PC-3 (cell line): ENCODE measurements at places on chromosomes 11 and 22. TPM values are rescaled to one million over a fixed set of nuclear protein-coding genes. Genes with fewer than 3 reads are reported as not detected.

OR2D2 gene
- 0.11 TPM in 1 of 2 replicates, not detected in the other for total RNA-seq

OR51B2 gene
- total RNA-seq, result 0.11 TPM in 1 of 2 replicates, not detected in the other

PDE2A gene
- total RNA-seq, result 2.6 and 2.7 TPM in 2 replicates

KLHL35 gene
- total RNA-seq, result 6.6 and 8.4 TPM in 2 replicates

RIMBP3B gene
- total RNA-seq, result 0.06 TPM in 1 of 2 replicates, not detected in the other

EWSR1 gene
- total RNA-seq, result 288 and 321 TPM in 2 replicates

HIC2 gene
- 3.5 and 4.8 TPM in 2 replicates for total RNA-seq

FBLN1 gene
- 13.4 and 17.4 TPM in 2 replicates for total RNA-seq

FGF19 gene
- not detected in 2 replicates for total RNA-seq

C11orf86 gene
- not detected in 2 replicates for total RNA-seq

MYBPC3 gene
- total RNA-seq, result not detected in 2 replicates

NAALADL1 gene
- total RNA-seq, result 0.47 TPM in 1 of 2 replicates, not detected in the other

TEX54 gene
- not detected in 2 replicates for total RNA-seq

TBX1 gene
- 15.9 and 18.6 TPM in 2 replicates for total RNA-seq

MAJIN gene
- not detected in 2 replicates for total RNA-seq

C22orf42 gene
- total RNA-seq, result not detected in 2 replicates

PRCP gene
- total RNA-seq, result 36.6 and 51.5 TPM in 2 replicates

TSSK2 gene
- total RNA-seq, result 0.17 TPM in 1 of 2 replicates, not detected in the other

MMP27 gene
- not detected in 2 replicates for total RNA-seq

HSPB2 gene
- total RNA-seq, result not detected in 2 replicates

TMEM225 gene
- total RNA-seq, result not detected in 2 replicates

NEFH gene
- 0.29 TPM in 1 of 2 replicates, not detected in the other for total RNA-seq

GP1BB gene
- 0.80 and 5.9 TPM in 2 replicates for total RNA-seq

FOLR2 gene
- not detected in 2 replicates for total RNA-seq

ADAMTS8 gene
- total RNA-seq, result 0.12 TPM in 1 of 2 replicates, not detected in the other

IL18 gene
- total RNA-seq, result 53.6 and 61.6 TPM in 2 replicates

JAML gene
- not detected in 2 replicates for total RNA-seq

SLC37A2 gene
- total RNA-seq, result 9.0 and 10.2 TPM in 2 replicates

OR2AG2 gene
- 0.15 TPM in 1 of 2 replicates, not detected in the other for total RNA-seq

UPB1 gene
- 0.29 TPM in 1 of 2 replicates, not detected in the other for total RNA-seq

GLB1L2 gene
- total RNA-seq, result 0.62 and 1.1 TPM in 2 replicates

NXPE4 gene
- total RNA-seq, result not detected in 2 replicates

ANKRD42 gene
- total RNA-seq, result 6.6 and 11.2 TPM in 2 replicates

NXPE2 gene
- not detected in 2 replicates for total RNA-seq

RAB38 gene
- not detected in 2 replicates for total RNA-seq

MMP13 gene
- total RNA-seq, result 2.4 and 2.6 TPM in 2 replicates

ZC3H12C gene
- total RNA-seq, result 25.2 and 30.7 TPM in 2 replicates

TMA7B gene
- total RNA-seq, result not detected in 2 replicates

SYCE3 gene
- total RNA-seq, result 1.3 TPM in 1 of 2 replicates, not detected in the other

TEX12 gene
- total RNA-seq, result 0.69 TPM in 1 of 2 replicates, not detected in the other

EXPH5 gene
- total RNA-seq, result 13.5 and 14.1 TPM in 2 replicates

GTSE1 gene
- total RNA-seq, result 20.6 and 26.4 TPM in 2 replicates

OR51B4 gene
- total RNA-seq, result 0.11 TPM in 1 of 2 replicates, not detected in the other

BLID gene
- total RNA-seq, result 5.4 and 5.7 TPM in 2 replicates

HORMAD2 gene
- total RNA-seq, result not detected in 2 replicates

RNASEH2C gene
- 96.2 and 172 TPM in 2 replicates for total RNA-seq
